Psoas muscle (tissue), 8 donors: ENCODE measurements at places on chromosomes 5 and 9. TPM values are rescaled to one million over a fixed set of nuclear protein-coding genes. Genes with fewer than 3 reads are reported as not detected.

POU5F2 gene
- 0.32 TPM for total RNA-seq

CKMT2 gene
- 517 TPM for total RNA-seq

MTREX gene
- 59.5 TPM for total RNA-seq

ACOT12 gene
- total RNA-seq = not detected

SLC6A19 gene
- total RNA-seq = not detected

LRRC14B gene
- total RNA-seq = 8.5 TPM

CNTFR gene
- 66.4 TPM for total RNA-seq

SLC34A3 gene
- not detected for total RNA-seq

IFNA13 gene
- not detected for total RNA-seq

PCDHB5 gene
- total RNA-seq = 0.99 TPM

BARHL1 gene
- total RNA-seq = not detected

PFN3 gene
- total RNA-seq = not detected

NME5 gene
- 0.65 TPM for total RNA-seq
